Thoracic aorta (tissue), 2 donors: ENCODE measurements at places on chromosomes 7 and 10.

GRCh38 chr10:124117833-124118232 is 24.4 kb upstream of the CHST15 start:
- H3K4me1 ChIP-seq = no peaks in the 10 kb centered on the region
- H3K27ac ChIP-seq = no peak overlapping the region
- H3K27me3 ChIP-seq = no peaks in the 10 kb centered on the region
- no peak for DNase-seq
- H3K36me3 ChIP-seq = no peaks in the 10 kb centered on the region
- H3K4me3 ChIP-seq = no peak overlapping the region

DNA sequence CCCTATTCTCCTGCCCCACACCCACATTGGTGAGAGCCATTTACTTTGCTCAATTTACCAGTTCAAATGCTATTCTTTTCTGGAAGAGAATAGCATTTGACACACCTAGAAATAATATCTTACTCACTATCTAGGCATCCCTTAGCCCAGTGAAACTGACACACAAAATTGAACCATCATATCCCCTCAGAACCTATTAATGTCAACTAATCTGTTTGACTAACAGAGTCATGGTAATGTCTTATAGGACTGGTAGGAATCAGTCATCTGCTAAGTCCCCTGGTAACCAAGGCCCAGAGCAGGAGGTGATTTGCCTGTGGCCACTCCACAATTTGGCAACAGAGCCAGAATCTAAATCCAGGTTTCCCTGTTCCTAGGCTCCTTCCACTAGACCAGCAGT is 63.3 kb downstream of the PPP1R3C start:
- H3K27me3 ChIP-seq = no peaks in the 10 kb centered on the region
- no peak overlapping the region for H3K4me3 ChIP-seq
- no peak overlapping the region for H3K27ac ChIP-seq
- no peaks in the 10 kb centered on the region for H3K36me3 ChIP-seq
- H3K4me1 ChIP-seq = peaks cover 5% of the 10 kb centered on the region
- DNase-seq = no peak

- no peaks in the 10 kb centered on the region for H3K36me3 ChIP-seq
- no peaks in the 10 kb centered on the region for H3K27me3 ChIP-seq
- H3K27ac ChIP-seq = no peak overlapping the region
- no peak for DNase-seq
- H3K4me3 ChIP-seq = no peak overlapping the region
Observed at GRCh38 chr7:52825611-52826010, 209.8 kb upstream of the POM121L12 start.

- DNase-seq = no peak
- no peak overlapping the region for H3K27ac ChIP-seq
- H3K27me3 ChIP-seq = no peaks in the 10 kb centered on the region
- H3K36me3 ChIP-seq = no peaks in the 10 kb centered on the region
Observed at GRCh38 chr7:142556740-142557139, 192.5 kb upstream of the PRSS1 start.

GRCh38 chr7:110179037-110179436 is 911.9 kb upstream of the LRRN3 start:
- H3K4me3 ChIP-seq = no peak overlapping the region
- no peaks in the 10 kb centered on the region for H3K36me3 ChIP-seq
- H3K27me3 ChIP-seq = no peaks in the 10 kb centered on the region

- H3K27me3 ChIP-seq = no peaks in the 10 kb centered on the region
- H3K36me3 ChIP-seq = no peaks in the 10 kb centered on the region
- H3K4me3 ChIP-seq = no peak overlapping the region
- H3K27ac ChIP-seq = no peak overlapping the region
- DNase-seq = no peak
Observed at GRCh38 chr7:159023206-159023605, 121.5 kb downstream of the VIPR2 start.

- no peak overlapping the region for H3K27ac ChIP-seq
- DNase-seq = no peak
- no peaks in the 10 kb centered on the region for H3K27me3 ChIP-seq
- no peaks in the 10 kb centered on the region for H3K36me3 ChIP-seq
Observed at GRCh38 chr7:16851829-16852228, 30.0 kb downstream of the AGR3 start.

DNA sequence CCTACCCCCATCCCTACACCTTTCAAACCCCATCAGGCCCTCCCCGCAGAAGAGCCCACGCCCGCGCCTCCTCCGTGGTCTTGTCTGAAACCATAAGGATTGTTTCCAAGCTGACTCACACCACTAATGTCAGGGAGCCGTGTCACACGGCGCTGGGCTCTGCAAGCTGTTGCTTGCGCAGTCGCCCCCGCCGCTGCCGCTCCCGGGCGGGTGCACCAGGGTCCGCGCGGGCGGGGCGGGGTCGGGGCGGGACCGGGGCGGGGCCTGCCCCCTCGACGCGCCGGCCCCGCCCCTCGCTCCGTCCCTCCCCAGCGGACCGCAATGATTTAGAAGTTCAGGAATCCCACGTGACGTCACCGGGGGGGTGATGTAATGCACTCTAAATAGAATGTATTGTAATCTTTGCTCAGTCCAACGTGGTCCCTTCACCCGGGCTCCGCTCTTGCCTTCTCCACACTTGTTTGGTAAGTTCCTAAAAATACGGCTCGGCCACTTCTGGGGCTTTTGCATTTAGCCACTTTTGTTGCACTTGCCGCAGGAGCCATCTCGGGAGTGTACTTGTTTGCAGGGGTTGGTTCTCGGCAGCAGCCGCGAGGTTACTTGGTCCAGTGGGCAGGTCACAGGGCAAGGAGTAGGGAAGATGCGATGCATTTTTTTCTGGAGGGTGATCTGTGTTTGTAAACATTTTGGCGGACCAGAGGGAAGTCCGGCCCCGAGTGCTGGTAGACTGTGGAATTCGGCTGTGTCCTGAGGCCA is 3.2 kb upstream of the CREB5 start:
- no peaks in the 10 kb centered on the region for H3K36me3 ChIP-seq
- DNase-seq = peak; percentile 98
- H3K27ac ChIP-seq = peak overlapping the region; percentile 91
- peak overlapping the region; percentile 88 for H3K4me3 ChIP-seq

GRCh38 chr7:17520941-17521340 is 222.5 kb downstream of the AHR start:
- peak overlapping the region; percentile 14 for H3K27ac ChIP-seq
- H3K4me1 ChIP-seq = peaks cover 47% of the 10 kb centered on the region
- no peaks in the 10 kb centered on the region for H3K27me3 ChIP-seq
- no peak for DNase-seq
- no peaks in the 10 kb centered on the region for H3K36me3 ChIP-seq
- no peak overlapping the region for H3K4me3 ChIP-seq

- no peaks in the 10 kb centered on the region for H3K36me3 ChIP-seq
- H3K27me3 ChIP-seq = no peaks in the 10 kb centered on the region
- no peak overlapping the region for H3K27ac ChIP-seq
Observed at GRCh38 chr10:118926441-118926840, 103.1 kb upstream of the NANOS1 start.

DNA sequence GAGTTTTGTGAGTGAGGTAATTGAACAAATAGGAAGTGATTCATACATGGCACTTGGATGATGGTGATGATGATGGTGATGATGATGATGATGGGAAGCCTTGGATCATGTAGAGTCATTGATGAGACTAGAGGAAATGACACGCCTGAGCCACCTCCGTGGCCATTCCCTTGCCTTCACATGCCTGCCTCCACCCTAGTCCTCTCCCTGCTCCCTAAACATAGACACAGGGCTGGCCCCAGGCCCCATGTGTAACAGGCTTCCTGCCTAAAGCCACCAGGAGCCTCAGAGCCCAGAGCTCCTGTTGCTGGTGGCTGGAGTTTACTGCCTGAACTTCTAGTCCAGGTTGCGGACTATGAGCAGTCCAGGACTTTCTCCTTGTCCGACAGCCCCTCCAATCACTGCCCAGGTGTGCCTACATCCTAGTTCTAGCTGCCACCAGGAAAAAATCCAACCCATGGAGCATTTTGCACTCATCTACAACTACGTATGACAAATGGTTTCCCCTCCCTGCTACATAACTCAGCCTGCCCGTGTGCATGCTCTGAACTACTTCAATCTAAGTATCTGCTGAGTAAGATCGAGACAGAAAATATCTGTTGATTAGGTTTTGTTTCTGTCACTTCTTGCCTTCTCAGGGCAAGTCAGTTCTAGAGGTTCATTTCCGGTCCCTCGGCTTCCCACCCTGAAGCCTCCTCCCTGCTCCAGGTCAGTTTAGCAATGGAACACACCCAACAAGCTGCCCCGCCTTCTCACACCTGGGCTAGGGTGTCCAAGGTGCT is 35.5 kb upstream of the KDM7A start:
- no peak overlapping the region for H3K4me3 ChIP-seq
- H3K27ac ChIP-seq = no peak overlapping the region
- no peaks in the 10 kb centered on the region for H3K4me1 ChIP-seq
- no peaks in the 10 kb centered on the region for H3K36me3 ChIP-seq
- H3K27me3 ChIP-seq = no peaks in the 10 kb centered on the region
- DNase-seq = no peak

DNA sequence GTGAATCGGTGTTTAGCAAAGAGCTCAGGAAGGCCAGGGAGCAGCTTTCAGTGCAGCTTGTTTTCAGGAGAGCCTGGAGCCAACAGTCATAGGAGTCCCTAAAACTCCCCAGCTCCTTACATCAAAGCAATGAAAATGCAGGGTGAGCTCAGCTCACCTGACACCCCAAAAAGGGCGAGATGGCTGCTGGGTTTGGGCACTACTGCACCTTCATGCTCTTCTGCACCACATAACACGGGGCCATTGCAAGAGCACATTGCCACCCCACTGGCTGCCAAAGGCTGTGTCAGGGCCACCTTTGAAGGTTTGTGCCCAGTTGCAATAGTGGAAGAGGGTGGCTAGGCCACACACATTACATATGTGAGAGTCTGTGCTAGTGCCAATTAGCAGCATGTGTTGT is 25.0 kb upstream of the FRMD4A start:
- no peaks in the 10 kb centered on the region for H3K36me3 ChIP-seq
- H3K27ac ChIP-seq = no peak overlapping the region
- DNase-seq = no peak
- no peak overlapping the region for H3K4me3 ChIP-seq

- H3K4me1 ChIP-seq = peaks cover 4% of the 10 kb centered on the region
- H3K27me3 ChIP-seq = no peaks in the 10 kb centered on the region
- no peak for DNase-seq
- no peak overlapping the region for H3K27ac ChIP-seq
Observed at GRCh38 chr10:88077977-88078376, 214.6 kb downstream of the PTEN start.

DNA sequence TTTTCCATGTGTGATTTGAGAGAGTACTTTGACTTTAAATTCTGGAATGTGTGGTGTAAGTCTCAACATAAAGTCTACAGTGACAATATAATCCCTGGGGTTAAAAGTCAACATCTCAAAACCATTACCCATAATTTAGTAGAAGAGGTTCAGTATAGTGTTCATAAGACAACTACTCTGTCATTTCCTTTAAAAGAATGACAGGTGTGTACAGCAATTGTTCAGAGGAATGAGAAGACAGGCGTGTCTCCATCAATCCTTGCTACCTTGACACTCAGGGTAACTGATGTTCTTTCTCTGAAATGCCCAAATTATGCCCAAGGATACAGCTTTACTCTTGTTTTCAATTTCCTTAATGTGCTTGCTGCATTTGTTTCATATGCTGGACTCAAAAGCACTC is 256.4 kb downstream of the DYNC1I1 start:
- H3K4me3 ChIP-seq = no peak overlapping the region
- no peaks in the 10 kb centered on the region for H3K36me3 ChIP-seq
- H3K27me3 ChIP-seq = no peaks in the 10 kb centered on the region
- no peaks in the 10 kb centered on the region for H3K4me1 ChIP-seq

DNA sequence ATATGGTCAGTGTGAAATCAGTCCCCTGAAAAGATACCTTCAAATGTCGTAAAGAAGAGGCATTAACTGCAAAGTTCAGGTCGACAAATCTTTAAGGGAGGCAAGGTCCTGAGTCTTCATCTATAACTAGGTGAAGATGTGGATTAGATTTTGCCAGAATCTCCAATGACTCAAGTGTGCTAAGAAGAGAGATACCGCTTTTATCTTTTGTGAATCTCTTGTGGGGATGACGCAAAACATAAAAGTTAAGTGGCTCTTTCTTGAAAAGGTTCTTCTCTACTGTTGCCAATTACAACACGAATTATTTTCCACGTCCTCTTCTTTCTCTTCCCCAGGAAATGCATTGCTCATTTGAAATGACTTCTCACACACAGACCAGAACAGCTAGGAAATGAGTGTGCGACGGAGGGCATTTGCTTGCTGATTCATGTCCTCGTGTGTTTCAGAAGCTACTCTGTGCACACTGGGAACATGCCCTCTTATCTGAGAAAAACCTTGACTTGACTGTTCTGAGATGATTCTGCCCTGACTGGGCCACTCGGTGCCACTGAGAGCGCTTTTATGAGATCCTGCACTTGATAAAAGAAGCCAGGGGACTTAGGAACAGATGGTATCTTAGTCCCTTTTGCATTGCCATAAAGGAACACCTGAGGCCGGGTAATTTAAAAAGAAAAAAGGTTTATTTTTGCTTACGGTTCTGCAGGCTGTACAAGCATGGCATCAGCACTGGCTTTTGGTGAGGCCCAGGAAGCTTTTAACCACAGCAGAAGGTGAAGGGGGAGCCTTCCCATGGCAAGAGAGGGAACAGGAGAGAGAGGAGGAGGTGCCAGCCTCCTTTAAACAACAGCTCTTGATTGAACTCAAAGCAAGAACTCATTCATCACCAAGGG is 169.5 kb upstream of the PFKP start:
- H3K4me1 ChIP-seq = no peaks in the 10 kb centered on the region
- no peak for DNase-seq
- no peak overlapping the region for H3K27ac ChIP-seq

- DNase-seq = no peak
- H3K36me3 ChIP-seq = no peaks in the 10 kb centered on the region
- no peaks in the 10 kb centered on the region for H3K27me3 ChIP-seq
- H3K4me1 ChIP-seq = no peaks in the 10 kb centered on the region
- no peak overlapping the region for H3K4me3 ChIP-seq
Observed at GRCh38 chr7:146176860-146177259, 60.3 kb downstream of the CNTNAP2 start.

GRCh38 chr10:82768040-82768439 is 893.0 kb downstream of the NRG3 start:
- no peak for DNase-seq
- no peak overlapping the region for H3K27ac ChIP-seq
- H3K4me3 ChIP-seq = no peak overlapping the region
- no peaks in the 10 kb centered on the region for H3K27me3 ChIP-seq
